ENCODE measurements at places on chromosomes 2 and 18. TPM values are rescaled to one million over a fixed set of nuclear protein-coding genes. Genes with fewer than 3 reads are reported as not detected.

- DNase-seq: no peak
Observed at GRCh38 chr2:12429779-12430406, 286.8 kb upstream of the TRIB2 start.

DNA sequence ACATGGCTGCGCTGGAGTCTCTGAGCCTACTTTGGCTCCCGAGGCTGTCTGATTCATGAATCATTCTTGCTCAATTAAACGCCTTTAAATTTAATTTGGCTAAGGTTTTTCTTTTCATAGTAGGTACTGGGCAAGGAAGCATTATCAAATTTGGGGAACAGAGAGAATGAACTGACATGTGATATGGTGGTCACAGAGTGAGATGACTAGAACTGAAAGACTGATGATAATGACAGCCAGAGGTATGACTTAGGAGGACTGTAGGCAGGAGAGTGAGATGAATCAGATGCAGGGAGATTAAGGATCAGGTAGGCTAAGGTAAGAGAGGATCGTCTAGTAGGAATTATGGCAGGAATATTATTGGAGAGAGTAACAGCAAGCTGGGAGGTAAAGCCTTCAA lies 40.9 kb upstream of the ST8SIA3 start:
- DNase-seq: no peak

DNA sequence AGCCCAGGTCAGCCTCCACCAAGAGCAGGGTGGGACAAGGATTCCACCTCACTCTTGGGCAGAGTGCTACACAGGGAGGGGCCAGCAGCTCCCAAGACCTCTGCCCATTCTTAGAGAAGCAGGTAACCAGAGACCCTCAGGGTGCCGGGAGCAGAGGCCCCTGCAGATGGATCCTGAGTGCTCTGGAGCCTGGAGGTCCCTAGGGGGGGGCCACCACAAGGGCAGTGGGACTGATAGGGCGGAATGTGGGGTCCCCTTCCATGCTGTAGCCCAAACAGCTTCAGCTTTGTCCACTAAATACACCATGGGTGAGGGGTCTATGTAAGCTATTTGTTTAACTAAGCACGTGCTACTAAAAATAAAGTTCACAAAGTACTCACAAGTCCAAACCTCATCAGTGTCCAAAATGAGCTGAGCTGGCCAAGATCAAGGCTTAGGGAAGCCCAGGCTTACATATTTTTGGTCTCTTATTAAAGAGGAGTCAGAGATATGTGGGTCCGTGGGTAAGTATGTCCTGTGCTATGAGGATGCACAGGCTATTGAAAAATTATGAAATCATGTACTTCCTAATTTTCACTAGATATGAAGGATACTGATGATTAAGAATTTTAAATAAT lies 21.5 kb upstream of the GPC1 start:
- DNase-seq: no peak

- no peak for DNase-seq
Observed at GRCh38 chr2:46970334-46971288, 55.0 kb upstream of the MCFD2 start.

DNA sequence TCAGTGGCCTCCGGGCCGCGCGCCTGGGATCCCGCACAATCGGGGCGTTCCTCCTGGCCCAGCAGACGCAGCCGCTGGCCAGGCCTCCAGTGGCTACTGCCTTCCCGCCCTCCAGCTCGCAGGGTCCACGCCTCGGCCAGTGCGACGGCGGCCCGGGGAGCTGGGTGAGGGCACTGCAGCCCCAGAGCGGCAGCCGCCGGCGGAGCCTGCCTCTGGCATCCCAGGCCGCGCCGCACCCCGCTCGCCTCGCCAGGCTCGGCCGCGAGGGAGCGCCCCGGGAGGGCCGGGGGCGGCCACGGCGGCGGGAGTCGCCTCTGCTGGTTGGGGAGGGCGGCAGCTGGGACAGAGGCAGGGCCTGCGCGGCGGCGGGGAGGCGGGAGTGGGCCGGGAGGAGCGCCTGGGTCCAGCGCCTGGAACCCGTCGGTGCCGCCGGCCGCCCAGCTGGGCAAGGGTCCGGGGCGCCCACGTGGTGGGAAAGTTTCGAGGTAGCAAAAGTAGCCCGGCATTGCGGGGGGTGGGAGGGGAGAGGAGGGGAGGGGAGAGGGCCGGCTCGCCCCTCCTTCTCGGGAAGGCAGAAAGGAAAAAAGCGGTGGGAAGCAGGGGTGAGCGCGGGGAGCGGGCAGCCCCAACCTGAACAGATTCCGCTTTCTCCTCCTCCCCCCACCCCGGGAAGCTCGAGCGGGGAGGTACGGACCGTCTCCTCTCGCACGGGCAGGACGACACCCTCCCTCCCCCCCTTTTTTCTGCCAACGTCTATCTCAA lies 1.5 kb upstream of the INHBB start:
- peak; percentile 64 for DNase-seq

GRCh38 chr2:172380436-172381274 lies 46.7 kb upstream of the ITGA6 start:
- DNase-seq: peak; percentile 73

DNA sequence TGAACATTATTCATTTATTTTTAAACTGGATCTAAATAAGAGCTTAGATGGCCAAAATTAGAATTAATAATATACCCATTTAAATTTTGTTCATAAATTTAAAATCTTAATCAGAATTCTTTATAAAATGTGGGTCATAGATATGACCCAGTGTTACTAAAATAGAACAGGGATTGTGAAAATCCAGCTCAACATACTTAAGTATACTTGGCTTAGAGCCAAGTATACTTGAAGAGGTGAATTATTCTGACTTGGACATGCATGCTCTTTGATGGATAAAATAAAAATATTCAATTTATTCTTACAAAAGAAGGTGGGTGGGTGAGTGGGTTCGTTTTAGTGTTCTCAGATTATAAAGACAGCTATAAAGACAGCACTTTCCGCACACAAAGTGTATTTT lies 70.7 kb downstream of the SPOPL start:
- no peak for DNase-seq

DNA sequence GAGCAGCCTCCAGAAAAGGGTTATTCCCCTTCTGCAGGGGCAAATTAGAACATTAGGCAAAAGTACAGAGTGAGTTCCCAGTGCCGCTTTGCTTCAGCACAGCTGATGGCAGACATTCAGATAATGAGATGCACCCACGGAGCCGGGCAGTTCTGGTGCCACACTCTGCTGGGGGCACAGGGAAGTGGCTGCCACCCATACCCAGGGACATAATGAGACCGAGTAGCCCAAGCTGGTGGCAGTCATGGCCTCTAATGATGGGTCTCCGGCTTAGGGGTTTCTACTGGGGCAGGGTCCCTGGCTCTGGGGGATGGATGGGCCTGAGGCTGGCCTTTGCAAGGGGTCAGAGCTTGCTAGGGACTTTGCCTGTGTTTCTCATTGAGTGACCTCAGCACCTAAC lies 26.2 kb downstream of the GLI2 start:
- DNase-seq: no peak

GRCh38 chr2:71892423-71892730 lies 255.3 kb downstream of the CYP26B1 start:
- DNase-seq: no peak

GRCh38 chr2:111101592-111101991 lies 19.1 kb upstream of the BCL2L11 start:
- no peak for DNase-seq

GRCh38 chr2:95539836-95540235 lies 52.0 kb upstream of the TRIM43 start:
- DNase-seq: no peak

Gene AQP12B
- not detected for total RNA-seq

Gene CAVIN2
- not detected for total RNA-seq

Gene PPP1CB
- total RNA-seq: 244 TPM

Gene MEP1B
- not detected for total RNA-seq

Gene IL1RL1
- total RNA-seq: not detected

Data from neural progenitor cell (in vitro differentiated cells).